Amniotic stem cell (primary cell): ENCODE measurements at places on chromosomes 12 and 14.

GRCh38 chr12:26867080-26867479 is 34.1 kb upstream of the ITPR2 start:
- DNase-seq, result no peak

DNA sequence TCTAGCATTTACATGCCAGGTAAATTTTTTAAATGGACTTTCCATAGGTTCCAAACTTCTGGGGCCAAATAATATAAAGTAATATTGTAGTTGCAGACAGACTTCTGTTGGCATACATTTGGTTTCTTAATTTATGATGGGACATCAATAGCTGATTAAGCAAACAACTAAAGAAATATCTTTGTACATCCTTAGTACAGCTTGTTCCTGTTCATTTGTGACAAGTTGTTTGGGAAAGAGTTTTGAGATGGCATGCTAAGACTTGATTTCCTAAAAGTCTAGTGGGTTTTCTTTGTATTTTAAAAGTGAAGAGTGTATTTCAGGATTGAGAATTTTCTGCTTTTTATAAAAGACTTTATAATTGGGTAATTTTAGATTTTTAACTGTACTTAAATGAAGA is 41.0 kb downstream of the CCDC91 start:
- DNase-seq, result no peak

GRCh38 chr14:39442293-39442692 is 10.1 kb upstream of the FBXO33 start:
- no peak for DNase-seq

GRCh38 chr14:36773136-36773540 is 111.5 kb downstream of the PAX9 start:
- no peak for DNase-seq

DNA sequence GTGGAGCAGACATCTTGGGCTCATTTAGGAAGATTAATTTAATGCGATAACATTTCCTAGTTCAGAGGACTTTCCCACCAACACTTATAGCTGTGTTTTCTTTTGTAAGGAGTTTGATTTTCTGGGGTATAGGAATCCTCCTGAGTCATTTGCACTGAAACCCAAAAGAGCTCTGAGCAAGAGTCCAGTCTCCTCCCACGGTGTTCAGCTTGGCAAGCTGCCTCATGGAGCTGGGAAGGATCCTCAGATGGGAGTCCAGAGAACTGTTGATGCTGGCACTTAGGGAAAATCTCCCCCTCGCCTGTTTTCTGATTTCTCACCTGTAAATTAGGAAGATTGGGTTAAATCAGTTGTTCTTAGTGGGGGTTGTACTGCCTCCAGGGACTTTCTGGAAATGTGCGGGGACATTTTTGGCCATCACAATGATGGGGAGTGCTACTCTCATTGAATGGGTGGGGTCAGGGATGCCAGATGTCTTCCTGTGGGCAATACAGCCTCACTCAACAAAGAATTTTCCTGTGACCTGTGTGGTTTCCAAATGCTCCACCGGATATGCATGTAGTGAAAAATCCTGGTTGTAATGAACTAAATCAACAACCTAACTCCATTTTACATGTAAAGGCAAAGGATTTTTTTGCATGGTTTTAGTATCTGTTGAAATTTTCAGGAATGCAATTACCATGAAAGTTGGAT is 150.6 kb downstream of the ADCK1 start:
- no peak for DNase-seq

DNA sequence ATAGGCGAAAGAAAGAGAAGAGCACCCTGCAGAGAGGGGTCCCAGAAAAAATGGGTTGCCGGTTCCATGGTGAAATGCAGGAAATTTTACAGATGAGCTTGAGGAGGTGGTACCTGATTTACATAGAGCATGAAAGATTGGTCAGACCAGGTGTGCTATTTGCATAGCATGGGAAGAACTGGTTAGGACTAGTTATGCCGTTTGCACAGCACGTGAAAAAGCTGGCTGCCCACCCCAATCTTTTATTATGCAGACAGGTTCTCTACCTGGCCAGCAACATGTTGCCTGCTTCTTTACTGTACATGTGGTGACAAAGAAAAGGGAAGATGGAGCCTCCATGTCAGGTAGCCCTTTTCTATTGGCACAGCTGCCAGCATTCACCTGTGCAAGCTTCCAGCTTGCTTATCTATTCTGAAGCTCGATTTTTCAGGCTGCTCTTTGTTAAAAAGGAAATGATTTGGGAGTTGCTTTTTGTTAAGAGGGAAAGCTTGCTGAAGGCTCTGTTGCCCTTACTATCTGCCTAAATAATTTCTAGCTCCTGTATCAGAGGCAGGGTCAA is 62.9 kb upstream of the ELK3 start:
- no peak for DNase-seq

GRCh38 chr14:73238941-73239340 is 1.6 kb downstream of the PAPLN start:
- no peak for DNase-seq

GRCh38 chr14:71702786-71703185 is 229.4 kb upstream of the RGS6 start:
- DNase-seq, result no peak
